ENCODE measurements at places on chromosomes 6 and 20.

DNA sequence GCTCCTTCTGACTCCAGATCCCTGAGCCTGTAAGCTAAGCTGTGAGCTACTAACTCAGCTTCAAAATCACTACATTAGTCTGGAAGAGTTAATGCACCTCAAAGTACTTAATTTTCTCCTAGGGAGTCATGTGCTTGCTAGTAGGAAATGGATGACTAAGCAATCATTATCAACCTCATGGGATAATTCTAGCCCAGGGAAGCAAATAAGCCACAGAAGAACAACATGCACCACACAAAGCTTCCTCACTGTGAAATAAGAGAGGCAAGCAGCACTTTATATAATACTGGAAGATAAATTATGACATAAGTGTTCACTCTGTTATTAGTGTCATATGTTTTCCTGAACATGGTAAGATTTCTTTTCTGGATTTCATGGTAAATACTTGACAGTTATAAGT is 57.9 kb upstream of the RCAN2 start:
- no peak for DNase-seq

DNA sequence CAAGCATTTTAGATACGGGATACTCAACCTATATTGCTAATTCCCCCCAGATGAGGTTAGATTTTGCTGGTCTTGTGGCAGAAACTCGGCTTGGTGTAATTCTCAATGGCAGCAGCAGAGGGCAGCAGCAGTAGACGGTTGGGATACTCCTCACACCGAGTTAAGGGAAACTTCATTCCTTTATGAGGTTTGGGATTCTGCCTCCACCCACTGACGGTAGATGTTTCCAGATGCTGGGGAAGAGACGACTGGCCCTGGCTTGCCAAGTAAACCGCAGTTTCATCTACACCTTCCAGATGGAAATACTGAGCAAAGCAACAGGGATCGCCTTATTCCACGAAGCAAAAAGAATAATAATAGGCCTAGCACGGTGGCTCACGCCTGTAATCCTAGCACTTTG is 8.2 kb upstream of the TBC1D7 start:
- DNase-seq, result peak; percentile 87

DNA sequence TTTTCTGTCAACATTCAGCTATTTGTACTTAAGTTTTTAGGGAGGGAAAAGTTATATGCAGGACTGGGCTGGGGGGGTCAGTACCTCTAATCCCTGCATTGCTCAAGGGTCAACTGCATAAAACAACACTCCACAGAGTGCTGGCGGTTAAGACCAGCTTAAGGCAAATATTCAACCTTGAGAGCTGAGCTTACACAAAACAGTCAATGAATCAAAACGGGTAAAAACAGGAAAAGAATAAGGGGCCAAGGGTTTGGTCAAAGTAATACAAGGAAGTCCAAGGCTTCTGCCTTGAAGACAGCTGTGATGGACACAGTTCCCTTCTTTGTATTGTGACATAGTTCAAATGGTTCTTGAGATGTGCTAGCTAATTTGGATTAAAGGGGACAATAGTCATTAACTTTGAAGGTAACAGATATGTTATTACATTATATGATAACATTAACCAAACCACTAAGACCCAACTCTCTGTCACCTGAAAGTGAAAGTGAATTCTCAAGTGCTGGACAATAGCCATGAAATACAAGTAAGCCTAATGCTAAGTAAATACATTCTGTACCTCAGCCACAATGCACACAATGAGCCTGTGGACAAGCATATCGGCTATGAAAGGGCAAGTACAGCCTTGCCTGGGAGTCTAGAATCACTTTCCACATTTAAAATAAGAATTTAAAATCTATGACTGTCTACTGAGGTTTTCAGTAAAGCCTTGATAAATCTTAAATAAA is 106.8 kb downstream of the PDE10A start:
- DNase-seq, result no peak

GRCh38 chr20:45462711-45463509 is 6.6 kb upstream of the WFDC2 start:
- DNase-seq, result no peak

DNA sequence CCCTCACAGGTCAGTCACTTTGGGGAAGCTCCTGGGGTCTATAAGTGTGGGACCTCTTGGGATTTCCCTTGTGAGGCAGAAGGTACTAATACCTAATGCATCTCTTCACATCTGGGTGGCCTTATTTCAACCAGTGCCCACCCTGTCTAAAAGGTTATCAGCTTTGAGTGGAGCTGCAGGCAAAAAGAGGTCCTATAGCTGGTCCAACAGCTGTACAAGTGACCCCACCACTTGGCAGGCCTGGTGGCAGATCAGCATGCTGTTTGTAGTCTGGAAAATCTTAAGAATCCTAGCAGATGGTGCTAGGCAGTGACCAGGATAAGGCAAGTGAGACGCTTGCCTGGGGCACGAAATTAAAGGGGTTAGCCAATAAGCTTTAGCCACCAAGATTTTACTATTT is 51.6 kb upstream of the GTSF1L start:
- DNase-seq, result no peak

- DNase-seq, result peak; percentile 32
Observed at GRCh38 chr6:31614684-31615578, at the start of gene AIF1. Gene AIF1, plus strand, starts transcription at chr6:31615234. Its CDS starts 96 bp downstream, at chr6:31615330.

GRCh38 chr6:160276126-160276525 is 17.5 kb upstream of the SLC22A2 start:
- DNase-seq, result no peak

DNA sequence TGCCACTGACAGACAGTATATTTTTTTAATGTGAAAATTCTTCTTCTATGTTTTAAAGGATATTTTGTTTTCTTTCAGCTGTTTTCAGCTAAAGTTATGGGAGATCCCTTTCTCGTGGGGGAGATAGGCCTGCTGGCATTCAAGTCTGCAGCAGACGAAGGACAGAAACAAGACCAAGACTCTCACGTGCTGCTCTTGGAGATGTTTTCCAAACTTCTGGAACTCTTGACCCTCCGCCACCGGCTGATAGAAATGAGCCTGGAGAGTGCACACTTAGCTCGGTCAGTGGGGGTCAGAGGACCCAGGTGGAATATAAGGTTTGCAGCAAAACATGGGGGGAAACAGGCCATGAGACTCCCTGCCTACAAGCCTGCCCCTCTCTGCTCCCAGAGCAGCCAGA is 120.5 kb downstream of the CD164 start:
- no peak for DNase-seq

DNA sequence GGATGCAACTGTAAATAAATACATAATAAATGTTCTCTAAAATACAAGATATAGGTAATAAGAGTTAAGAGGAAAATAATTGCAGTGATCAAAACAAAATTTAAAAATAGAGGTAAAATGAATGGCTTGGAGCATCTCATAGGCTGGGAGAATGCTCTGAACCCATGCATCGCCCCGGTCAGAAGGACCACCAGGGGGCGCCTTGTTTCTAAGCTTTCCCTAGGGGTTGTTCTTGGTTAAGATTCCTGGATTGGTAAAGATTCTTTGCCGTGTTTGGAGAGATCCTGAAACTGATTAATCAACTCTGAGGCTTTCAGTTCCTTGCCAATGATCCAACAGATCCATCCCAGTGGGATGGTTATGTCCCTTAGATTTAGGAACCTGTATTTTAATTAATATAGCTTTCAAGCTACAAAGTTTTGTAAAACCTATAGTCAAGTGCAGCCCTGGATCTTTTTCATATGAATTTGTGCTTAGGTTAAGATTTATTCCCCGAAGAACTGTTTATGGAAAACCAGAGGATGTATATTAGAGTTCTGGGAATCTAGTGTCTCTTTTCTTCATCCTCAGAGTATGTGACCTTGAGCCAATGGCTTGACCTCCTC is 45.3 kb upstream of the PRELID3B start:
- peak; percentile 90 for DNase-seq

- DNase-seq, result peak; percentile 48
Observed at GRCh38 chr6:159727717-159728445, 575 bp downstream of the WTAP start.

DNA sequence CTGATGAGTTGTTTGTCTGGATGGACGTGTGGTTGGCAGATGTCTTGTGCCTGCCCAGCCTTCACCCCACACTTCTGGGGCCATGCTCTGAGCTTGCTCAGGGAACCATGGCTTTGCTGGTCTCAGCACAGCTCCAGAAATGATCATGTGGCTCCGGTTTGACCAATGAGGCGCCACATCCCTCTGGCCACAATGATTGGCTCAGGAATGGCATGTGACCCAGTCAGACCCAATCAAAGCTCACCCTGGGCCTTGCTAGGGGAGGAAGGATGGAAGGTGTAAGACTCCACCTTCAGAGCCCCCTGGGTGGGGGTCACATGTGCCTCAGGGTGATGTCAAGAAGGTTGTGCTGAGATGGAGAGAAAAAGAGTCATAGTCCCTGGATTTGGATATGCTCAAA is 281.6 kb upstream of the SULF2 start:
- DNase-seq, result no peak

DNA sequence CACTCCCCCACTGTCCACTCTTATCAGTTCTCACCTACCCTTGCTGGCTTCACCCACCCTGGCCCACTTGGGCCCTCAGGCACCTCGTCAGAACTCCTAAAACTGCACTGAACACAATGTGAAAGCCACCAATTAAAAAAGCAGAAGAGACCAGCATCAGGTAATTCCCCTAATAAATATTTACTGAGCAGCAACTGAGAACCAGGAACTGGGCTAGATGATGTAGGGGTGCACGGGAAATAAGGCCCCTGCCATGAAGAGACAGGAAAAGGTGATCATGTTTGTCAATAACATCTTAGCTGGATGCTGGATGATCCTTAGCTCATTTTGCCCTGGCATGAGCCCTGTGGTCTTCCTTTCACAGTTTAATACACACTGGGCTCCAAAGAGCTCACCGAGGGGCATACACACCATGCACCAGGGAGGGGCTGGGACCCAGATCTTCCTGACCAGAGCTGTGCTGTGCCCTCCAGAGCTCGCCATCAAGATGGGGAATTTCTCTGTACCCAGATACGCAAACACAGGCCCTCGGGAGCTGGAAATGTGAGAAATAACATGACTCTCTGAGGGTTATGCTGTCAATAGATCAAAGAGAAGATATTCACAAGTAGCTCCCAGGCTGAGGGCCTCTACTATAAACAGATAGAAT is 113.6 kb upstream of the SLC22A16 start:
- DNase-seq, result no peak

- DNase-seq, result no peak
Observed at GRCh38 chr6:105326833-105327770, 75.8 kb downstream of the PREP start.

GRCh38 chr20:3318226-3318884 is 79.4 kb upstream of the SLC4A11 start:
- DNase-seq, result no peak

GRCh38 chr20:36591854-36592641 is 13.5 kb upstream of the RAB5IF start:
- no peak for DNase-seq

GRCh38 chr6:85126485-85127167 is 323.3 kb upstream of the NT5E start:
- peak; percentile 44 for DNase-seq

DNA sequence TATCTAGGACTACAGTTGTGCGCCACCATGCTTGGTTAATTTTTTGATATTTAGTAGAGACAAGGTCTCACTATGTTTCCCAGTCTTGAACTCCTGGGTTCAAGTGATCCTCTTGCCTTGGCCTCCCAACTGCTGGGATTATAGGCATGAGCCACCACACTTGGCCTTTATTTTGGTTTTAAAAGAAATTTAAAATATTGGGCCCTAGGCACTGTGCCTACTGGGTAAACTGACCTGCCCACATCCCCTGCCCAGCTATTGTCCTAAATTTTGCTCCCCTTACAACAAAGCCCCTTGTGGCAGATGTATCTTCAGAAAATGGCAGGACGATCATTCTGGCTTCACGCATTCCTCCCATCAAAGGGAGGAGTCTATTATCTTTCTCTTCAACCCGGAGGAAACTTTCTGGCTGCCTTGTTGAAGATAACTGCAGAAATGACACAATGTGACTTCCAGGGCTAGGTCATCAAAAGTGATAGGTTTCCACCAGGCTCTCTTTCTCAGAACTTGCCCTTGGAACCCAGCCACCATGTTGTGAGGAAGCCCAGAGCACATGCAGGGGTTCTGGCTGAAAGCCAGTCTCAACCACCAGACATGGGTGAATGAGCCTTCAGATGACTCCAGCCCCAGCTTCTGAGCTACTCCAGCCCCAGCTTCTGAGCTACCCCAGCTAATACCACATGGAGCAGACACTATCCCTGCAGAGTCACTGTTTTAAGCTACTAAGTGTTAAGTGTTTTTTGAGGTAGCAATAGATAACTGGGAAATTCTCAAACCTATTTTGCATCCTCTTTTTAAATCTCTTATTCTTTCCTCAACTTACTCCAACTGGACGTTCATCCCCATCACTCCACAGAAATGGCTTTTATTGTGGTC is 4.6 kb upstream of the GUCA1B start:
- DNase-seq, result peak; percentile 95

DNA sequence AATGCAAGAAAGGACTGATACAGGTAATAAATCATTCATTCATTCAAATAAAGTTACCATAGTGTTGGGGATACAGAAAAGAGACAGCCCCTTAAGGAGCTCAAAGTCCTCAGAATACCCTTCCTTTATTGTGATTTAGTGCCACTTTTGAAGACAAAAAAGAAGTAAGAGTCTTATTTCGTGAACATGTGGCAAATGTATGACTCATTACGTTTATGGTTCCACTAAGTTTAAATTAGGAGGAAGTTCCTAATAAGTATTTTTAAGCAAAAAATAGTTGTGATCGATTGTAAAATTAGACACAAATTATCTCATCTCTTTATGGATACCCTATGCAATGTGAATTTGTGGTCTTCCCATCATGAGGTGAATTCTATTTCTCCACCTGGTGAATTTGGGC is 38.5 kb upstream of the GCLC start:
- DNase-seq, result no peak

- DNase-seq, result no peak
Observed at GRCh38 chr6:118186672-118187567, 279.9 kb downstream of the SLC35F1 start.

GRCh38 chr6:53982366-53983050 is 128.7 kb upstream of the MLIP start:
- no peak for DNase-seq

DNA sequence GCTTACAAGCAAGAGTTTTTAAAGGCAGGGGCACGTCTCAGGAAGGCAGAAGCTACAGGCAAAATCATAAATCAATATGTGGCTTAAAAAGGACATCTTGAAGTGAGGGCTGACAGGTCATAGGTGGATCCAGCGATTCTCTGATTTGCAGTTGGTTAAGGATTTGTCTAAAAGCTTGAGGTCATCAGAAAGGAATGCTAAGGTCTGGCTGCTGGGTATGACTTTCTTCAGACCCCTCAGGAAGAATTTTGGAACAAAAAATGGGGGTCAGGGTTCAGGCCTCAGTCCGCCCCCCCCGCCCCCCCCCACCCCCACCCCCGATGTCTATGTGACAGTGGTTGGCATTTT is 261.9 kb downstream of the CDH4 start:
- no peak for DNase-seq

GRCh38 chr6:109793021-109793420 is 101.9 kb downstream of the FIG4 start:
- DNase-seq, result no peak

Measured in hematopoietic multipotent progenitor cell treated with erythropoietin and hydrocortisone succinate and interleukin-3 and kit ligand, for 6 days (in vitro differentiated cells).